ENCODE measurements at places on chromosomes 7 and 10. TPM values are rescaled to one million over a fixed set of nuclear protein-coding genes. Genes with fewer than 3 reads are reported as not detected.

Gene UNCX
- not detected for total RNA-seq

DNA sequence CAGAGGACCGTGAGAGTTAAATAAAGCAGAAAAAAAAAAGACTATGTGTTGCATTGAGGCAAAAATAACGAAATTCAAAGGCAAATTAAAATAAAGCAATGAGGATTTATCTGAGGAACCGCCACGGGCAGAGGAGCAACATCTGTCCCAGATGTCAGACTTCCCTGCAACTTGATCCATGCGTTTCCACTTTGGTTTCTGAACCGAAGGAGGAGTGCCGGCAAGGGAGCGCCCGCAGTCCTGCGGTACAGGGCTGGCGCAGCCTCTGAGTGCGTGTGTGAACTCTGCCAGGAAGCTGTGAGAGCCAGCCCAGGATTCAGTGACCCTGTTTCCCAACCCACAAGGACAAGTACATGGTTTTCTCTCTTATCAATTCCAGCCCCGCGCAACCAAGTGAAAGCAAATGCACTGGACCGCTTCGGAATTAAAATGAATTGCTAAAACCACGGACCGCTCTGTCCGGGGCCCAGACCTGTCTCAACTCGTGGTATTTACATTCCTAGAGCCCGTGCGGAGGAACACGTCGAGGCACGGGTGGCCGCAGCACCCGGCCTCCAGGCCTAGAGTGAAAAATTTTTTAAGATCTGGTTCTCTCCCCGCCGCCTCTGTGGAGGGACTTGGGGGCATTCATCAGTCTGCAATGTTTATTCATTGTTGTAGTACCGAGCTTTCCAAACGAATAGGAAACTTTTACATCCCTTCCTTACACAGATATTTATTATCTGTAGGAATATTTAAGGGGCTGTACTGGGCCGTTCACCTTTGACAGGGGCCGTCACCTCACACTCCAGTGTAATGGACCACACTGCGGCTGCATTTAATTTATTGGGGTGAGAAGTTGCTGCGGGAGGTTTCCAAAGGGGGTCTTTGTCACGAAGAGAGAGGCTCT is 291.5 kb upstream of the NFE2L3 start:
- H3K27me3 ChIP-seq: peaks cover 5% of the 10 kb centered on the region
- H3K36me3 ChIP-seq: no peaks in the 10 kb centered on the region
- H3K4me3 ChIP-seq: no peak overlapping the region
- DNase-seq: peak; percentile 47
- H3K27ac ChIP-seq: peak overlapping the region; percentile 65
- H3K4me1 ChIP-seq: peaks cover 25% of the 10 kb centered on the region

DNA sequence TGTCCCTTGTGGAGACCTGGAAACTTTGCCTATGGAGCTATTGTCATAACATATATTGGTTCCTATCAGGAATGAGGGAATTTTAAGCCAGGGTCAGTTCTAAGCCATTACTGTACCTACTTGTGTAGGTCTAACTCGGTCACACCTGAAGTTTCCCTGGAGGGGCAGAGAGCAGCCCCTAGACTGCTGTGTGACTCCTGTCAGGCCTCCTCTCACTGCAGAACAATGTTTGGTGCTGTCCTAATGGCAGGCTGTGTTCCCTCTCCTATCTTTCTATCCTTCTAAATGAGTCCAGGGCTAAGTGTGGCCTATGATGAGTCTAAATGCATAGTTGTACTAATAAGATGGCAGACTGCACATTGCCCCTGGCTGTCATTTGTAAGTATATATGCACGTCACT is 14.2 kb downstream of the MBL2 start:
- peaks cover 2% of the 10 kb centered on the region for H3K27me3 ChIP-seq
- peaks cover 4% of the 10 kb centered on the region for H3K4me1 ChIP-seq
- H3K27ac ChIP-seq: no peak overlapping the region
- H3K36me3 ChIP-seq: no peaks in the 10 kb centered on the region
- H3K4me3 ChIP-seq: no peak overlapping the region
- DNase-seq: no peak

Gene VSIR
- total RNA-seq: 86.1 TPM

- H3K4me1 ChIP-seq: no peaks in the 10 kb centered on the region
- DNase-seq: no peak
- no peak overlapping the region for H3K4me3 ChIP-seq
- H3K27me3 ChIP-seq: peaks cover 2% of the 10 kb centered on the region
- H3K36me3 ChIP-seq: peaks cover 3% of the 10 kb centered on the region
These were observed 60.9 kb downstream of the SEM1 start for GRCh38 chr7:96648784-96649183.

GRCh38 chr7:154985230-154985629 is 17.7 kb downstream of the PAXIP1 start:
- no peak overlapping the region for H3K27ac ChIP-seq
- peaks cover 5% of the 10 kb centered on the region for H3K36me3 ChIP-seq
- no peaks in the 10 kb centered on the region for H3K27me3 ChIP-seq
- peaks cover 5% of the 10 kb centered on the region for H3K4me1 ChIP-seq
- H3K4me3 ChIP-seq: no peak overlapping the region

- peaks cover 5% of the 10 kb centered on the region for H3K27me3 ChIP-seq
- H3K4me3 ChIP-seq: no peak overlapping the region
- no peak overlapping the region for H3K27ac ChIP-seq
- no peaks in the 10 kb centered on the region for H3K36me3 ChIP-seq
- DNase-seq: peak; percentile 7
- peaks cover 4% of the 10 kb centered on the region for H3K4me1 ChIP-seq
These were observed 621.2 kb downstream of the SDK1 start for GRCh38 chr7:3922175-3922635.

Gene CCDC172
- not detected for total RNA-seq

Data from endothelial cell (in vitro differentiated cells).